Suppressor macrophage (primary cell): ENCODE measurements at places on chromosomes 1 and 21.

- DNase-seq = no peak
Measured at GRCh38 chr21:14609274-14609673, 63.2 kb upstream of the SAMSN1 start.

DNA sequence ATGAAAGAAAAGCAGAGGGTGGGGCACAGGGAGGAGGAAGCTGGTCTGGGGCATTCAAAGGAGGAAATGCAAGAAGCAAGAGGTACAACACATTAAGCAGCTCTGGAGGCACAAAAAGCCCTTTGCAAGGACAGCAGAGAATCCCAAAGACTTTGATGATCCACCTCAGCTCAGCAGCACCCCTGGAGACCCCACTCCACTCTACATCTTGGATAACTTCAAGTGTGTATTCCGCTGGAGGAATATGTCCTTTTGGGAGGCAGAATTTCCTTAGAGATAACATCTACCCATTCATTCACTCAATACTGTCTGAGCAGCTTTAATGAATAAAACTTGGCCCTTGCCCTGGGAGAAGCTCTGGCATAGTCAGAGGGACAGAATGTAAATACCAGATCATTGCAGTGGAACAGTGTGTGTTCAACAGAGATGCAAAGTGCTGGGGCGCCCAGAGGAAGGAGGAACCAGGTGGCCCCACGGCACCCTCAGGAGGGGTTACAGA lies 599.7 kb downstream of the KIF26B start:
- no peak for DNase-seq

DNA sequence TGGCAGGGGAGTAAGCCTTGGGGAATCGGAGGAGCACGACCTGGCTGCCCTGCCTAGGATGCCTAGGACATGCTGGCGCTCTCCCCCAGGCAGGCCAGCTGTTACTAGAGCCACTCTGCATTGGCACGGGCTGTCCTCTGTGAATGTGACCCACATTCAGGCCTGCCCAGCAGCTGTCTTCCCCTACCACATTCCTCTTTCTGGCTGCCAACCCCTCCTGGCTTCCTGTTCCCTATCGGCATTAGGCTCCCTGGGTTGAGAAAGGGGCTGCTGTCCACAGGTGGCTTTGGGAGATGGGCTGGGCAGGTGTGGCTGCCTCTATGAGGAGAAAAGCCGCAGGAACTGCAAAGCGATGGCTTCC lies 2.3 kb upstream of the NFASC start:
- DNase-seq = no peak

DNA sequence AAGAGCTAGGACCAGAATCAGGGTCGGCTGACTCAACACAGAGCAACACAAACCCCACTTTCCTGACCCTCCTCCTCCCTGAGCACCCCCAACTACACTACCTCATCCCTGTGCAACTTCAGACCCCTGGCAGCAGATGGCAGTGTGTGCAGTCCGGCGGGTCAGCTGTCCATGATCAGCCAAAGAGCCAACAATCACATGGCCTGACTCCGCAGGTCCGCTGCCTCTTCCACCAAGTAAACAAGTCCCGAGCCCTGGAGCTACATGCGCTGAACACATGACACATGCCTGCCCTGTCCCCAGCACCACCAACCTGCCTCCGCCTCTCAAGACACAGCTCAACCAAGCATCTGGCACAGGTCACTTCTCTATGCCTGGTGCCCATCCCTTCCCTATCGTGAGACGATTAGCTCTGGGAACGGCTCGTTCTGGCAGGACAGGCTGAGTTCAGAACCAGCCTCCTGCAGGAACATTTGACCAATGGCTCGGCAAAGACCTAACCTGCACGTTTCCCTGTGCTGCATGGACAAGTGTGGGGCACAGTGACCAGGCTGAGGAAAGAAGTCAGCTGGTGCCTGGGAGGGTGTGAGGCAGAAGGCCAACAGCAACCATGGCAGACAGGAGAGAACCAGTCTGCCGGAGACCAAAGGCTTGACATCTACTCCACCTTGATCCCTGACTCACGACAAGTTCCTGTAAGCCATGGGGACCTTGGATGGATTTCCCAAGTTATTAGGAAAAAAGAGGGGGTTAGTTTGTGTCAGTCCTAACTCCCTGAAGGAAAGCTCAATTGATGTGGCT lies 60.3 kb downstream of the CD46 start:
- peak; percentile 33 for DNase-seq

- DNase-seq = peak; percentile 81
Measured at GRCh38 chr1:94614996-94615395, 73.4 kb upstream of the F3 start.

GRCh38 chr1:171530676-171531075 lies 45.3 kb downstream of the PRRC2C start:
- DNase-seq = no peak

DNA sequence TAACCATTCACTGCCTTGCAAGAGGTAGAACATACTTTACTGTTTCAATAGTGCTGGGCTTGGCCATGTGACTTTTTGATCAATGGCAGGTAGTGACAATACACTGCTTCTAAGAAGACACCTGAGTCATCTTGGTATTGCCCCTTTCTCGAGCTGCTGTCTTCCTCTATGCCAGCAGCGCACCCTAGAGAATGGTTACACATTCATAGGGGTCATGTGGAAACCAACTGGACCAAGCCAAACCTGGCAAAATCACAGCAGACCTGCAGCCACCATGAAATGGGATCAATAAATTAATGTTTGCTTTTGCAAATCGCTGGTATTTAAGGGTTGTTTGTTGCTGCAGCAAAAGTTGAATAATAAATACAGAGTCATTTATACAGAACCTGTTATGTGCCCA lies 122.3 kb downstream of the GRIK1 start:
- no peak for DNase-seq

DNA sequence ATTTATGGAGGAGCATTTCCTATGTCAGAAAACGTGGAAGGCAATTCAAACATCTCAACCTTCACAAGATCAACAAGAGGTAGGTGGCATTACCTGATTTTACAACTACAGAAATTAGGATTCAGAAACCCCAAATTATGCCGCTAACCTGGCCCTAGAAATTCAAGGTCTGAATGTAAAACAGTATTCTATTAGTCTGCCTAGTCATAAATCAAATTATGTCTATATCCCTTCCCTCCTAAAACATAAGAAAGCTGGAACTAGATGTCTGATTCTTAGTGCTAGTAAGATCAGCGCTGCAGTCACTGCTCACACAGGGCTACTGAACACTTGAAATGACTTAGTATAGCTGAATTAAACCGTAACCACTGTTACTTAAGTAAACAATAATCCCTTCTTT lies 1.4 kb downstream of the TOMM20 start:
- peak; percentile 8 for DNase-seq

GRCh38 chr21:43940329-43941050 lies 71.6 kb upstream of the TRAPPC10 start:
- no peak for DNase-seq

DNA sequence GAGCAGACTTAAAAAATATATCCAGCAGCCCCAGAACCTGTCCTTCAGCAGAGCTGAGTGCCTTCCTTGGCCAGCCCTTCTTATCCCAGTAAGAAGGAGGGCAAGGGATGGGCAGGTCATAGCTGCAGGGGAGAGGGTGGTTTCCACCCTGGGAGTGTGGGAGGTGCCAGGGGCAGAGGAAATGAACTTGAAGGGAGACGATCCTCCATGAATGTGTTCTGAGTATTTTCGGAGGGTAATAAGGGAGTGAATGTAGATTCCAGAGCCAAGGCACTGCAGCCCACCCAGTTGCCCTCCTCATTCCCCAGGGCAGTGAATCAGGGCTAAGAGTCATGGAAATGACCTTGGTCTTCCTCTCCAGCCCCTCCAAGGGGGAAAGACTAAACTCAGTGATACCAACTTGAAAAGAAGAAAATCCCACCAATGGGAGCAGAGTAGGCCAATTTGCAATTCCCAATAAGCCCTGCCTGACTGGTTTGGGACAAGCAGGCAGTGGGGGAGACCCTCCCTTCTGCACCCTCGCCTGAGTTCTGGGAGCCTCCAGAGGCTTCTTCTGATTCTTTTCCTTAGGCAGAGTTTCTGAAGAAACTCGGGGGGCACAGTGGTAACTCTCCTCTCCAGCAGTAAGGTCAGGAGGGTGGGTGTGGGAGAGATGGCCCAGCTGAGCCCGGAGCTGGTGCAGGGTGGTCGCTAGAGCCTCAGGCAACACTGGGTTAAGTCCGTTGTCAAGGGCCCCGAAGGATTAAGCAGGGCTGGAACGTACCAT lies 4.2 kb downstream of the MYOG start:
- no peak for DNase-seq

- no peak for DNase-seq
Measured at GRCh38 chr1:24859063-24860010, 70.7 kb downstream of the RUNX3 start.

DNA sequence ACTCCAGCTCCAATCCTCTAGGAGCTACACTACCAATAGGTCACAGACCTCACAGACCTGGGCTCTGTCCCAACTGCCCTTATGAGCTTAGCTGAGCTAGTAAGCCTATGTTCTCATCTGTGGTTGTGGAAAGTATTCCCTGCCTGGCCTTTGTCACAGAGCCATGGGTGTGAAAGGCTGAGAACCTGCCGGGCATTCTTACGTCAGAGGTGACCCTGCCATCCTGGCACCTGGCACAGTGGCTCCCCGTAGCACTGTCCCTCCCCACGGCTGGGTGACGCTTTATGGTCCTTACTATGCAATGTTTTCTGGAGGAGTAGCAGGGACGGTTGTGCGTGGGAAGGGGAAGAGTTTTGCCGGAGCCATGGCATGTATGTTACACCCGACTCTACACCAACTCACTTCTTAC lies 3.5 kb downstream of the TNFRSF1B start:
- DNase-seq = peak; percentile 62

- peak; percentile 89 for DNase-seq
Measured at GRCh38 chr1:234544087-234544579, 65.2 kb upstream of the TARBP1 start.

- DNase-seq = no peak
Measured at GRCh38 chr1:111989531-111990025, at the start of gene KCND3. Gene KCND3 (minus strand): TSS chr1:111989668.

DNA sequence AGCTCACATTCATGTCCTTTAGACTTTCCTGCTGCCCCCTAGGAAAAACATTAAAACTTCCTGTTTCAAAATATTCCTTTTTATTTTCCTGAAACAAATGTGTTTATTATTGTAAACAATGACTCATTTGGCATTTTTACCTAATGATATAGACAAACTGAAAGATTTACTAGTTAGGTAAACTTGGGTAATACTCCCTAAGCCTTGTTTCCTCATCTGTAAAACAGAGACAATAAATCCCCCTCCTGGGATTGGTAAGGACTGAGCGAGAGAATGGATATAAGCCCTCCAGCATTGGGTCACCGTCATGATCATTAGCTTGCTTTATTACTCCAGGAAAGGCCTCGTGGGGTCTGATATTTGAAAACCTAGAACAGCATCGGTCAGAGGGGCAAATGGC lies 59.8 kb downstream of the LPAR3 start:
- DNase-seq = no peak

- DNase-seq = no peak
Measured at GRCh38 chr21:42731264-42732032, 78.0 kb downstream of the PDE9A start.

GRCh38 chr1:204834336-204834735 lies 36.3 kb upstream of the NFASC start:
- no peak for DNase-seq

DNA sequence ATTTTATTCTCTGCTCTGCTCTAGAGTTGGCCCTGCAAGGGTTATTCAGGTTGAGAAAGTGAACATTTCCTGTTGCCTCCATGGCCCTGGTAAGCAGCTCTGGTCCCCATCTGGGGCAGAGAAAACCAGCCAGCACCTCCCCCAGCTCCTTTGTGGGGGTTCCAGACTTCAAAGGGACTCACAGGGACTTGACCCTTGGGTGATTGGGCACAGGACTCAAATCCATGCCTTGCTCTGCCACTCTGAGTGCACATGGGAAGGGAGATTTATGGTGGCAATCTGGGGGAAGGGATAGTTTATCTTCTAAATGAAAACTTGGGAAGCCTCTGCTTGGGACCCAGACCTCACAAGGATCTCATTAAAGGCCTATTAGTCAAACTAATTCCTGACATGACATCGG lies 212.8 kb downstream of the FOXD2 start:
- DNase-seq = no peak

GRCh38 chr1:179325836-179326235 lies 32.2 kb downstream of the SOAT1 start:
- no peak for DNase-seq

- DNase-seq = no peak
Measured at GRCh38 chr1:114154963-114155322, 1.3 kb upstream of the SYT6 start.

DNA sequence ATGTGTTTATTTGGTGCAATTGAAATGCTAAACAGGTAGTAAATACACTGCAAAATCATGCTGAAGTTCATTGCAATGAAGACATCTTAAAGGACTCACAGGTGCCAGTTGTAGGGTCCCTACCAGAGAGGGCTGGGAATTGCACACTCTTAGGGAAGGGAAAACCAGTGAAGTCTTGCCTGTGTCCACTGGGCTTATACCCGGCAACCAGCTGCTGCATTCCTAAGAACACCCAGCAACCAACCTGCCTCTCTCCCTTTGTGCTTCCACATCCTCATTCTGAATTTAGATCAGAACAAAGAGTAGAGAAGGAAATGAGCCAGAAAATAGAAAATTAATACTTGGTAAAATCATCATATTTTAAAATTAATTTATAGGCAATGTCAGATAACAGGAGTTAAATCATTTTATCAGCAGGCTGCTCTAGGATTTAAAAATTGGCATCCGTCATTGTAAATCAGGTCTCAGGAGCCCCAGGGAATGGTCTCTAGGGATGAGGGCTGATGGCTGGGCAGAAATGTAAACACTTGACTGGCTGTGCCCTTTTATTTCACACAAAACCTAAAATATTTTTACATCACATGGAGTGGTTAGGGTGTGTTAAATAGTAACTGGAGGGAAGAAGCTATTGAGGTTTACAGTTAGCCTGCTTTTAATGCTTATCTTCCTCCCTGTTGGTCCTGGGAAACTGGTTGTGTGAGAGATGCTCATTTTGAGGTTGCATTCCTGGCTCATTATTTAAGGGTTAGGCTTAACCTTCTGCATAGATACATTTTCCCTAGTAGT lies 31.3 kb downstream of the PTGFRN start:
- no peak for DNase-seq

DNA sequence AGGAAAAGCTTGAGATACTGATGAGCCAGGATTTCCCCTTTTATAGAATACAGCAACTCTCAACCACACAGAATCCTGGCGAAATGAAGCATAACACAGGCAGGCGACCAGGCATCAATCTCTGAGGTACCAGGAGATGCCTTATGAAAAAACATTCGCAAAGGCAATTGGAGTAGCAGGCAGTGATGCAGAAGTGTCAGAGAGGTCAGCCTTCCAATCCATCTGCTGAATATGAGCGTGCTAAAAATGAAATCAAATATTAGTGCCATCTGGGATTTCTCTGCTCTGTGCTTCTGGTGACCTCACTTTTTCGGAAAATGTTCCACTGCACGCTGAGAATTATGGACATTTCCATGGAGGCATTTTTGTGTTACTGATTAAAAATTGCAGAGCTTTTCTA lies 258.8 kb downstream of the VAV3 start:
- no peak for DNase-seq

GRCh38 chr1:184036517-184036949 lies 995 bp downstream of the COLGALT2 start:
- DNase-seq = peak; percentile 15

DNA sequence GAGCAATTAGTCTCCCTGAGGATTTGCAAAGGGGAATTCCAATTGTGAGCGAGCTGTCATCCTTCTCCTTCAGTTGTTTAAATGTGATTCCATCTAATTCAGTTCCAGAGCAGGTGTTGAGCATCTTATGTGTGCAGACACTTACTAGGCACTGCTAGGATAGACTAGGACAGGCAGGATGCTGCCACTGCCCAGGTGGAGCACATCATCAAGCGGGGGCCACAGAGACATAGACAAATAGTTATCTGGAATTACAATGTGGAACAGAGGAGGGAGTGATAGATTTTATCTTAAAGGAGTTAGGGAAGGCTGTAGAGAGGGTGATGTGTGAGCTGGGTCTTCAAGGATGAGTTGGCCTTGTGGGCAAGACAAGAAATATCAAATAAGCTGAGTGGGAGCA lies 55.9 kb downstream of the CDC7 start:
- no peak for DNase-seq
